Neural progenitor cell (in vitro differentiated cells): ENCODE measurements at places on chromosomes 16 and 17. TPM values are rescaled to one million over a fixed set of nuclear protein-coding genes. Genes with fewer than 3 reads are reported as not detected.

The CES5A gene
- total RNA-seq = not detected in 2 replicates

GRCh38 chr16:75207831-75208230 lies 870 bp upstream of the CTRB2 start:
- no peak overlapping the region for H3K27ac ChIP-seq
- H3K4me1 ChIP-seq = no peaks in the 10 kb centered on the region
- DNase-seq = no peak
- H3K27me3 ChIP-seq = no peaks in the 10 kb centered on the region

The NRN1L gene
- 0.54 and 2.0 TPM in 2 replicates for total RNA-seq

- no peak for DNase-seq
- H3K4me3 ChIP-seq = no peak overlapping the region
- no peaks in the 10 kb centered on the region for H3K27me3 ChIP-seq
These were observed 61.5 kb downstream of the NF1 start for GRCh38 chr17:31156326-31156725.

GRCh38 chr17:18191967-18192366 lies 8.3 kb downstream of the ALKBH5 start:
- peaks cover 7% of the 10 kb centered on the region for H3K4me1 ChIP-seq
- no peak overlapping the region for H3K27ac ChIP-seq
- DNase-seq = no peak
- no peak overlapping the region for H3K4me3 ChIP-seq
- peaks cover 9% of the 10 kb centered on the region for H3K36me3 ChIP-seq

- peaks cover 6% of the 10 kb centered on the region for H3K4me1 ChIP-seq
- H3K36me3 ChIP-seq = no peaks in the 10 kb centered on the region
- H3K4me3 ChIP-seq = no peak overlapping the region
- no peak overlapping the region for H3K27ac ChIP-seq
- H3K27me3 ChIP-seq = no peaks in the 10 kb centered on the region
These were observed 24.4 kb upstream of the PMP22 start for GRCh38 chr17:15289285-15290183.

GRCh38 chr16:51272420-51272819 lies 121.3 kb upstream of the SALL1 start:
- H3K27me3 ChIP-seq = no peaks in the 10 kb centered on the region
- no peaks in the 10 kb centered on the region for H3K36me3 ChIP-seq
- no peak overlapping the region for H3K4me3 ChIP-seq

- H3K36me3 ChIP-seq = no peaks in the 10 kb centered on the region
- no peak for DNase-seq
- H3K4me1 ChIP-seq = peaks cover under 1% of the 10 kb centered on the region
- H3K27me3 ChIP-seq = no peaks in the 10 kb centered on the region
- no peak overlapping the region for H3K4me3 ChIP-seq
- H3K27ac ChIP-seq = no peak overlapping the region
These were observed 219.8 kb downstream of the STX8 start for GRCh38 chr17:9355846-9356245.

DNA sequence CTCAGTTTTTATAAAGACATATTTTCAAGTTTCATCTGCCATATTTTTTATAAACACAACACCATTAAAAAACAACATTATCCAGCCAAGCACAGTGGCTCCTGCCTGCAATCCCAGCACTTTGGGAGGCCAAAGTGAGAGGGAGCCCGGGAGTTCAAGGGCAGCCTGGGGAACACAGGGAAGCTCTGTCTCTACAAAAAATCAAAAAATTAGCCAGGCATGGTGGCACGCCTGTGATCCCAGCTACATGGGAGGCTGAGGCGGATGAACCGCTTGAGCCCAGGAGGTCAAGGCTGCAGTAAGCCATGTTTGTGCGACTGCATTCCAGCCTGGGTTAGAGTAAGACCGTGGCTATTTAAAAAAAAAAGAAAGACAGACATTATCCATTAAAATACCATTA lies 17.2 kb upstream of the NTAN1 start:
- H3K4me1 ChIP-seq = no peaks in the 10 kb centered on the region
- H3K27me3 ChIP-seq = no peaks in the 10 kb centered on the region
- DNase-seq = no peak
- H3K36me3 ChIP-seq = peaks cover 19% of the 10 kb centered on the region

The LRRC46 gene
- total RNA-seq = 0.06 and 0.12 TPM in 2 replicates

The TP53TG3 gene
- not detected in 2 replicates for total RNA-seq

- no peak overlapping the region for H3K27ac ChIP-seq
- H3K4me1 ChIP-seq = peaks cover 7% of the 10 kb centered on the region
- no peaks in the 10 kb centered on the region for H3K36me3 ChIP-seq
These were observed 164.6 kb upstream of the ELAC2 start for GRCh38 chr17:13182450-13182849.

The C16orf96 gene
- total RNA-seq = 0.11 and 0.99 TPM in 2 replicates

DNA sequence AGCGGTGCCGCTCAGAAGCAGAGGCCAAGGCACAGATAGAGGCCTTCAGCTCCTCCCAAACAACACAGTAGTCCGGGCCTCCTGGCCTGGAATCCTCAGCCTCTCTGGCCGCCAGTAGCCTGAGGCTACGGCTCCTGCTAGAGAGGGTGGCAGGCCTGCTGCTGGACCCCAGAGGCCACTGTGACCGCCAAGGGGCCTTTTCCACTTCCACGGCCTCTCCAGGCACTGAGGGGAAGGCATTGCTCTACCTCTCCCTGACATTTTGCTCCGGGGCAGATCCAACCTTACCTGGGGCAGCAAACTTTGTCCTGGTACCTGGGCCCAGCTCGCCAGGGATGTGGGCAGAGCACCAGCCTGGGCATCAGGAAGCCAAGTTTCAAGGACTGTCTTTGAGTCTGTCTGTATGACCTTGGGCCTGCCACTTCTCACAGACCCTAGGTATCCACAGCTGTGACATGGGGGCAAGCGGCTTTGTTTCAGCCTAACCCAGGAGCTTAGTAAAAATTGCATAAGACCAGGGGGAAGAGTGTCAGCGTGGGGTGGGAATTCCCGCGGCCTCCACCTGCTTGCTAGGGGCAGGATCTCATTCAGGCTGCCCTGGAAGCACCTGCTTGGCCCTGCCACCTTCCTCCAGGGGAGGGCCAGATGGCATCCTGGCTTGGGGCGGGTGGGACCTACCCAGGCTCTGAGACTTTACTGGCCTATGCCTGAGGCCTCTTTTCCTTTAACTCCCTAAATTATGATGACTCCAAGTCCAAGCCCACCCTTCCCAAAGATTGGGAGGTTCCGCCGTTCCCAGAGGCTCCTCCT lies 33.2 kb downstream of the ADGRG5 start:
- no peak for DNase-seq
- no peaks in the 10 kb centered on the region for H3K4me1 ChIP-seq
- no peak overlapping the region for H3K4me3 ChIP-seq
- H3K27me3 ChIP-seq = no peaks in the 10 kb centered on the region
- H3K27ac ChIP-seq = no peak overlapping the region
- H3K36me3 ChIP-seq = no peaks in the 10 kb centered on the region
